Epithelial cell of prostate (primary cell): ENCODE measurements at places on chromosomes 6 and 20.

DNA sequence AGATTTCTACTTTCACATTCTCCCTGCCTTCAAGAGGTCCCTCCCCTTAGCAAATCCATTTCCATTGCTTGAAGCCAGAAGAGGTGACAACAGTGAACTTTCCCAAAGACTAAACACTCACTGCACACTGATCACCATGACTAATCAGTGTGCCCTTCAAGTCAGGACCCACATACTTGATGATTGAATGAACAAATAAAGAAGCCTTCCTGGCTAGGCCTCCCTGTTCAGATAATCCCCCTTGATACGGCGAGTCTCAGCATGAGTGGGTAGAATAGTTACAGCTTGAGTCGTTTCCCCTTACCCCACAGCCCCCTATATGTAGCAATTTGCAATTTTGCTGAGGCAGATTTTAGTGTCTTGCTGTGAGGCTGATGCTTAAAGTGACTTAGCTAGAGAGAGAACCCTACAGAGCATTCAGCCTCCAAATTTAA, 102.2 kb downstream of the UNC5CL start:
- DNase-seq = peak; percentile 78

DNA sequence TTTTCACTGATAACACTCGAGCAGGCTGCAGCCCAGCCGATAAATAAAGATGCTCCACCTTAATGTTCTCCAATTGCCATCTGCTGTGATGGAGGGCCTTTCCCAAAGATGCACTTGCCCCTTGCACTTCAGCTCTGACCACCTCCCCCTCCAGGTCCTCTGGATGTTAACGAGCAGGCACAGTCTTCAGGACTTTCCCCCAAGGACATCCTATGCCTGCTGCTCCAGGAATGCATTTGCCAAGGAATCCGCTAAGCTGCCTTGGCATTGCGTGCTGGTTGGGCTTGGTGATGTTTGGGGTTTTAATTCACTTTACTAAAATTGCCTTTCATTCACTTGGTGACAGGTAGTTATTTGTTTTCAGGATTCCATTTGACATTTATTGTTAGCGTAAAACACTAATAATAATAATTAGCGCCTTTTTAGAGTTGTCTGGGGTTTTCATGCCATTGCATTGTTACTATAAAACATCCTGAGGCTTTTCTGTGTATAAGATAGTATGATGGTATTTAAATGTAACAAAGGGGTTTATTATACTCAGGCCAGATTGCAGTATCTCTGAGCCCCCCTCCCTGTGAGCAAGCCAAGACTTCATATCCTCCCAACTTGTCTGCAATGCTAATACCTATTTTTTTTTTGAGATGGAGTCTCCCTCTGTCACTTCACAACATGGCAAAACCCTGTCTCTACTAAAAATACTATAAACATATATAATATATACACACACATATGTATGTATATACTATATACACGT, 66.7 kb upstream of the TSHZ2 start:
- DNase-seq = no peak

GRCh38 chr20:18904192-18904591, 90.6 kb downstream of the SCP2D1 start:
- no peak for DNase-seq

DNA sequence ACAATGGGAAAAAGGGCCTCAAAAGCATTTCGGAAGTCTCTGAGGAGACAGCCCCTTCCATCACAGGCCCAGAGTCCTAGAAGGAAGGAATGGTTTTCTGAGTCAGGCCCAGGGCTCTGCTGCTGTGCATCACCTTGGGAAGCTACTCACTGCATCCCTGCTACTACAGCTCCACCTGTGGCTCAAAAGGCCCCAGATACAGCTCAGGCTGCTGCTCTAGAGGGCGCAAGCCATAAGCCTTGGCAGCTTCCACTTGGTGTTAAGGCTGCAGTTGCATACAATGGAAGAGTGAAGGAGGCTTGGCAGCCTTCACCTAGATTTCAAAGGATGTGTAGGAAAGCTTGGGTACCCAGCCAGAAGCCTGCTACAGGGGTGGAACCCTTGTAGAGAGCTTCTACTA, 54.8 kb downstream of the MEI4 start:
- no peak for DNase-seq

GRCh38 chr6:142714951-142715785, 229.8 kb downstream of the HIVEP2 start:
- no peak for DNase-seq
